ENCODE measurements at places on chromosomes 2 and 18. TPM values are rescaled to one million over a fixed set of nuclear protein-coding genes. Genes with fewer than 3 reads are reported as not detected.

The SLC20A1 gene
- total RNA-seq: 123 TPM

GRCh38 chr2:145875016-145875415, 1355.1 kb upstream of the ZEB2 start:
- no peak for DNase-seq
- no peaks in the 10 kb centered on the region for H3K36me3 ChIP-seq
- H3K27ac ChIP-seq: no peak overlapping the region
- no peak overlapping the region for H3K4me3 ChIP-seq

The MDH1B gene
- total RNA-seq: 0.54 TPM

DNA sequence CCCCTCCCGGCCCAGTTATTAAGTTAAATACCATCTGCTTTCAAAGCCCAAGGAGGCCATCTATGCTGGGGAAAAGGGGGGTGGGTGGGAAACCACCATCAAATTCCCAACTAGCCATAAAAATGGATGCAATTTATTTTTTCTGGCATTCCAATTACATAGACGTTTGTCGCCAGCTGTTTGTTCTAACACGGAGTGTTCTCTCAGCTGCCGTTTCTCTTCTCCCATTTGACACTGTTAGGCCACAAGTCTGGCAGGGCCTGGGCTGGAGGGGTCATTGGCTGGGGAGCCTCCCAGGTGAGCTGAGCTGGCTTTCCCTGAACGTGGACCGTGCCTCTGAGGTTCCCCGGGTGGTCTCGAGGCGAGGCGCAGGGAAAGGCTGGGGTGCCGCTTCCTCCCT, 16.6 kb downstream of the ATOH8 start:
- H3K4me3 ChIP-seq: no peak overlapping the region
- H3K27me3 ChIP-seq: no peaks in the 10 kb centered on the region

The RAB6C gene
- total RNA-seq: not detected

DNA sequence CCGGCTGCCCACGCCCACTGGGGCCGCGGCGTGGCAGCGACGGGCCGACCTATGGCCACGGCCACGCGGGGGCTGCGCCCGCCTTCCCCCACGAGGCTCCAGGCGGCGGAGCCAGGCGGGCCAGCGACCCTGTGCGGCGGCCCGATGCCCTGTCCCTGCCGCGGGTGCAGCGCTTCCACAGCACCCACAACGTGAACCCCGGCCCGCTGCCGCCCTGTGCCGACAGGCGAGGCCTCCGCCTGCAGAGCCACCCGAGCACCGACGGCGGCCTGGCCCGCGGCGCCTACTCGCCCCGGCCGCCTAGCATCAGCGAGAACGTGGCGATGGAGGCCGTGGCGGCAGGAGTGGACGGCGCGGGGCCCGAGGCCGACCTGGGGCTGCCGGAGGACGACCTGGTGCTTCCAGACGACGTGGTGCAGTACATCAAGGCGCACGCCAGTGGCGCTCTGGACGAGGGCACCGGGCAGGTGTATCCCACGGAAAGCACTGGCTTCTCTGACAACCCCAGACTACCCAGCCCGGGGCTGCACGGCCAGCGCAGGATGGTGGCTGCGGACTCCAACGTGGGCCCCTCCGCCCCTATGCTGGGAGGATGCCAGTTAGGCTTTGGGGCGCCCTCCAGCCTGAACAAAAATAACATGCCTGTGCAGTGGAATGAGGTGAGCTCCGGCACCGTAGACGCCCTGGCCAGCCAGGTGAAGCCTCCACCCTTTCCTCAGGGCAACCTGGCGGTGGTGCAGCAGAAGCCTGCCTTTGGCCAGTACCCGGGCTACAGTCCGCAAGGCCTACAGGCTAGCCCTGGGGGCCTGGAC, 253.2 kb downstream of the GLI2 start:
- H3K4me3 ChIP-seq: no peak overlapping the region
- H3K27me3 ChIP-seq: no peaks in the 10 kb centered on the region
- DNase-seq: no peak
- no peak overlapping the region for H3K27ac ChIP-seq

- peak; percentile 41 for DNase-seq
- H3K27me3 ChIP-seq: no peaks in the 10 kb centered on the region
- H3K4me1 ChIP-seq: no peaks in the 10 kb centered on the region
- no peaks in the 10 kb centered on the region for H3K36me3 ChIP-seq
- no peak overlapping the region for H3K4me3 ChIP-seq
These were observed 94.0 kb downstream of the PLA2R1 start for GRCh38 chr2:159968279-159968900.

- H3K4me3 ChIP-seq: no peak overlapping the region
- peak; percentile 72 for DNase-seq
- peaks cover 4% of the 10 kb centered on the region for H3K4me1 ChIP-seq
- no peaks in the 10 kb centered on the region for H3K36me3 ChIP-seq
These were observed 25.0 kb upstream of the COPS8 start for GRCh38 chr2:237060534-237061312.

DNA sequence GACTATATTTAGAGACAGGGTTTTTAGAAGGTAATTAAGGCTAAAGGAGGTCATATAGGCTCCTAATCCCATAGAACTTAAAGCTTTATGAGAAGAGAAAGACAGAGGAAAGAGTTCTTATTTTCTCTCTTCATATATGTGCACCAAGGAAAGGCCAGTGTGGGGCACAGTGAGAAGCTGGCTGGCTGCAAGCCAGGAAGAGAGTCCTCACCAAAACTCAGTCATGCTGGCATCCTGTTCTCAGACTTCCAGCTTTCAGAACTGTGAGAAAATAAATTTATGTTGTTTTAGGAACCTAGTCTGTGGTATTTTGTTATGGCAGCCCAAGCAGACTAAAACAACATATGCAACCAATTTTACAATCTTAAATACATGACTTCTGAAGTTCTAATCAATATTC, 31.5 kb upstream of the ATIC start:
- H3K27ac ChIP-seq: no peak overlapping the region
- H3K4me3 ChIP-seq: no peak overlapping the region
- H3K36me3 ChIP-seq: no peaks in the 10 kb centered on the region
- H3K27me3 ChIP-seq: no peaks in the 10 kb centered on the region
- DNase-seq: no peak

DNA sequence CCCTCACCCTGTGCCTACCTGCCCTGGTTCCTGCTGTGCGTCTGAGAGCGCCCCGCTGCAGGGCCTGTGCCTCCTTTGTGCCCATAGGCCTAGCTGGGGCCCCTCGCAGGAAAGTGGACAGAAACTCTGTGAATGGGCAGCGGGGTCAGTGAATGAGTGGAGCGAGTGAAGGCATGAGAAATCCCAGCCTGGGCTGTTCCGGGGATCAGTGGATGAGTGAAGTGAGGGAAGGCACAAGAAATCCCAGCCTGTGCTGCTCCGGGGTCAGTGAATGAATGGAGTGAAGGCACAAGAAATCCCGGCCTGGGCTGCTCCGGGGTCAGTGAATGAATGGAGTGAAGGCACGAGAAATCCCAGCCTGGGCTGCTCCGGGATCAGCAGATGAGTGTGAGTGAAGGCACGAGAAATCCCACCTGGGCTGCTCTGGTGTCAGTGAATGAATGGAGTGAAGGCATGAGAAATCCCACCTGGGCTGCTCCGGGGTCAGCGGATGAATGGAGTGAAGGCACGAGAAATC, 2.0 kb downstream of the COLEC11 start:
- H3K27me3 ChIP-seq: no peaks in the 10 kb centered on the region
- no peaks in the 10 kb centered on the region for H3K36me3 ChIP-seq
- H3K4me3 ChIP-seq: no peak overlapping the region
- H3K27ac ChIP-seq: no peak overlapping the region

The TPO gene
- not detected for total RNA-seq

GRCh38 chr2:44753552-44754285, 187.8 kb upstream of the SIX3 start:
- H3K4me1 ChIP-seq: no peaks in the 10 kb centered on the region
- no peak overlapping the region for H3K4me3 ChIP-seq
- H3K27me3 ChIP-seq: no peaks in the 10 kb centered on the region
- no peak for DNase-seq
- H3K27ac ChIP-seq: no peak overlapping the region

- no peaks in the 10 kb centered on the region for H3K36me3 ChIP-seq
- DNase-seq: no peak
- no peak overlapping the region for H3K27ac ChIP-seq
- peaks cover 34% of the 10 kb centered on the region for H3K4me1 ChIP-seq
- H3K27me3 ChIP-seq: no peaks in the 10 kb centered on the region
These were observed 151.8 kb downstream of the SH3RF3 start for GRCh38 chr2:109280804-109281203.

The WNT10A gene
- total RNA-seq: not detected

DNA sequence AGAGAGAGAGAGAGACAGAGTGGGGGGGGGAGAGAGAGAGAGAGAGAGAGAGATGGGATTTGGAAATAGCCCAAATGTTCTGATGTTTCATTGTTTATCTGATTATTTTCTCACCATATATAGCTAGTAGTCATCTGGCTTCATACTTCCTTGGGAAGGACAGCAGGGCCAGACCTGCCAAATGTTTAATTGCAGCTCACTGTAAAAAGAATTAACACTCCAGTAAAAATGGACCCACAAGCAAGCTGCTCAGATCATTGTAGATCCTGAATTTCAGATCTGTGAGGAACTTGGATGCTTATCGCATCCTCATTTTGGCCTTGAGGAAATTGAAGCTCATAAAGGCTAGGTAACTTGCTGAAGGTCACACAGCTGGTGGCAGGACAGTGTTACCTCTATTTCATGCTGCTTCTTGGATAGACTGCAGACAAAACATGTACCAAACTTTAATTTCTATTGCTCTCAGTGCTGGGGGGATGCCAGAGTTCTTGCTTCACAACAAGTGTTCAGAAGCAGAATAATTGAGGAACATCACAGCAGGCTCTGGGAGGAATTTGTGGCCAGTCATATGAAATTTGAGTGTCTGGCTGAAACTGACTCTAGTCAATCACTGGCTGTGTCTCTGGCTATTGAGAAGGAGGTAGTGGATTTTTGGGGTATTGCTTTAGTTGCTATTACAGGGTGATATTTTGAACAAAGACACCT, 223.5 kb downstream of the PIK3C3 start:
- no peaks in the 10 kb centered on the region for H3K36me3 ChIP-seq
- no peaks in the 10 kb centered on the region for H3K27me3 ChIP-seq
- DNase-seq: no peak

The CREB1 gene
- total RNA-seq: 94.5 TPM

- no peak for DNase-seq
- 0 out of 2 replicates have a peak, but pooled peaks cover 2% of the 10 kb centered on the region for H3K4me1 ChIP-seq
- H3K36me3 ChIP-seq: no peaks in the 10 kb centered on the region
- no peak overlapping the region for H3K27ac ChIP-seq
- no peaks in the 10 kb centered on the region for H3K27me3 ChIP-seq
- no peak overlapping the region for H3K4me3 ChIP-seq
These were observed 16.6 kb downstream of the SERPINE2 start for GRCh38 chr2:224022486-224022885.

GRCh38 chr18:25284861-25285550, 67.0 kb downstream of the ZNF521 start:
- peak; percentile 41 for DNase-seq
- no peaks in the 10 kb centered on the region for H3K27me3 ChIP-seq
- no peak overlapping the region for H3K27ac ChIP-seq
- H3K36me3 ChIP-seq: peaks cover 6% of the 10 kb centered on the region
- H3K4me1 ChIP-seq: peaks cover 20% of the 10 kb centered on the region
- H3K4me3 ChIP-seq: no peak overlapping the region

All from IMR-90 (cell line).